NCI-H446 treated with DMSO at 0.1 percent for 48 hours (cell line): ENCODE measurements at places on chromosomes 3 and 15.

GRCh38 chr3:123282461-123282860 is 80.7 kb downstream of the SEC22A start:
- DNase-seq, result no peak

DNA sequence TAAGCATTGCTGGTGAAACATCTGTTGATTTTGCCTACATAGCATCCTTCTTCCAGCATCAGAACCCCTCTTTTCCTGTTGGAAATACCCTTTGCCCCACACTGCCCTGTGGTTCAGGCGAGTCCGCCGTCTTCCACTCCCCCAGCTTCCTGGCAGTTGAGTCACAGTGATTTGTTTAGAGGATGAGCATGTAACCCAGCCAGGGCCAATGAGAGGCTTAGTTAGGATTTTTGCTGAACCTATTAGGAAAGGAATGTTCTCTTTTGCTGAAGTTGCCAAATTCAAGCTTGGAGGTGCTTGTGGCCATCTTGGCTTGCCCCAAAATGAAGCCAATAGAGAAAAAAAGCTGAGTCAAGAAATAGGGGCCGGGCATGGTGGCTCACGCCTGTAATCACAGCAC is 19.0 kb upstream of the MEX3B start:
- no peak for DNase-seq

- no peak for DNase-seq
Observed at GRCh38 chr3:98038286-98038685, 3.2 kb upstream of the GABRR3 start.

DNA sequence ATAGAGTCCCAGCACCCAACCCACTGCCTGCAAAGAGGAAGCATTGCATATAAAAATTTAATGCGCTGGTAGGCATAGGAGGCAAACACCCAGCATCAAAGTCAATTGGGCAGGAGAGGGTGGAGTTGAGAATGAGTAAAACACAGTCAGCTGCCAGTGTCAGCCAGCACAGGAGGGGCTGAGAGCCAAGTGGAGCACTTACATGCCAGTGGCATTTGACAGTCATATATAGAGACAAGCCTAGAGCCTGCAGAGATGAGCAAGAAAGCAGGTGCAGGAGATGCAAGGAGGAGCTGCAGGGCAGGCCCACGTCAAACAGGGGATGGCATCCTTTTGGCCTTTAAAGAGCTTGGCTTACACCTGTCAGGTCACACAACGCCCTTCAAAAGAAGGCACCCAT is 27.6 kb upstream of the ZFAND6 start:
- peak; percentile 16 for DNase-seq

DNA sequence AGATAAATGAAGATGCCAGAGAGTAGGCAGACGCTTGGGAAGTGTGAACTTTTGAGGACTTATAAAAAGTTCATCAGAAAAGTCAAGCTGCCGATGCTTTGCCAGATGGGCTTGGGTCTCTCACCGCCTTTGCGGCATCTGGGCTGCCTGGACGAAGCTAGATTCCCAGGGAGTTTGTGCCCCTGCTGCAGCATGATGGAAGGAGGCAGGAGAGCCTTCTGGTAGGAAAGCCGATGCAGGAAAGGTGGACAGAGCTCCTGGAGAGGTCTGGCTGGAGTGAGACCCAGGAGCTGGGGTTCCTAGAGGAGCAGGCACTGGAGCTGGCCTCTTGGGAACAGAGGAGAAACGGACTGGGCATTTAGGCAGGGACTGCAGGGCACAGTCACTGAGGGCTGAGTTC is 51.9 kb upstream of the ATP2B2 start:
- no peak for DNase-seq

DNA sequence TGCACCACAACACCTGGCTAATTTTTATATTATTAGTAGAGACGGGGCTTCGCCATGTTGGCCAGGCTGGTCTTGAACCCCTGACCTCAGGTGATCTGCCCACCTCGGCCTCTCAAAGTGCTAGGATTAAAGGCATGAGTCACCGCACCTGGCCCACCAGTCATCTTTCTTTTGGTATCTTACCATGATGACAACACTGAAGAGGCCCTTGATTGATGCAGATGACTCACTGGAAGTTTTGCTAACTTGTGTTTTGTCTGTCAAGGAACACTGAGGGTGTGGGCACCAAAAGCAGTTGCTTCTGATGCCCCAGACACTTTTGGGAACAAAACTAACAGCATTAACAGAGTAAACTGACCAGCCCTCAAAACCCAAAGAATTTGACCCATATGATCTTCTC is 88.3 kb downstream of the MYO5A start:
- DNase-seq, result no peak

GRCh38 chr3:140164922-140165590 is 230.1 kb downstream of the CLSTN2 start:
- DNase-seq, result peak; percentile 92

DNA sequence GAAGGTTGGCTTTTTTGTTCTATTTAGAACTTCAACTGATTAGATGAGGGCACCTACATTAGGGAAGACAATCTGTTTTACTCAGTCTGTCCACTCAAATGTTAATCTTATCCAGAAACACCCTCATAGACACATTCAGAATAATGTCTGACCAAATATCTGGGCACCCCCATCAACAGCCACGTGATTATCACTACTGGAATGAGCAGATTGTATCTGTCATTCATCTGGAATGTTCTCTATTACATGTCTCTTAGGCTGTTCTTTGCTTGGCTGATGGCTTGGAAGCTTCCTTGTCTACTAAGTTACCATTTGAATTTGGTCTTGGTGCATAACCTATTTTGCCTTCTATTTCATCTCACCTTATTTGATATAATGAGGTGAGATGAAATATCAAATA is 15.7 kb upstream of the LRRC58 start:
- DNase-seq, result no peak

GRCh38 chr15:83219026-83219425 is 11.4 kb upstream of the HDGFL3 start:
- DNase-seq, result no peak

GRCh38 chr15:25971053-25971452 is 107.9 kb upstream of the ATP10A start:
- no peak for DNase-seq

GRCh38 chr3:61989681-61990080 is 383.7 kb downstream of the FEZF2 start:
- no peak for DNase-seq

DNA sequence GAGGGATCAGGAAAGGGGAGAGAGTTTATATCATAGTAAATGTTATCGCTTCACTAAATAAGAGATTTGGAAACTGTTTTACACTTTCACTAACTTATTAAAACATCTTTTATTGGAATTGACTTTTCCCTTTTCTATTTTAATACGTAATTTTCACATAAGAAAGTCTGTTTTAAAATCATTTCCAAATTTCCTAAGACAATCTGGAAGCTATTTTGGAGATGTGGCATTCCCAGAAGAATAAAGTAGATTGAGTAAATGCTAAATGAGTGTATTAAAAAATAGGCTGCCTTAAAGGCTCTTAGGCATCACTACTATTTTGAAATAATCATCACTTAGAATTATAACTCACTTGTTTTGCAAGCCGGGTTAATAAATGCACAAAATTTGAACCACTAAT is 763.5 kb downstream of the EDEM1 start:
- no peak for DNase-seq

DNA sequence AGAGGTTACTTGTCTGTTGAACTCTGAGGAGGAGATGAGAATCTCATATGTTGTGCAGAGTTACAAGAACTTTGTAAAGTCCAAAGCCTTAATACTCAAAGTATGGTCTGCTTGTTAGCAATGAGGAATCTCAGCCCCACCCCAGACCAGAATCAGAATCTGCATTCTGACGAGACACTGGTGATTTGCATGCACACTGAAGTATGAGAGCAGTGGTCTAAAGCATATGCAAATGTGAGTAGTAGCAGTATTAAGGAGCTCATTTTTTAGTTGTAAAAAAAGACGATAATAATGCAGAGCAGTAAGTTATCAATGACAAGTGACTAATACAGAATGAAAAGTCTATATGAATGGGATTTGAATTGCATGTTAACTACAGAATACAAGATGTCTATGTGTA is 327.7 kb downstream of the RYR3 start:
- no peak for DNase-seq

GRCh38 chr15:38631119-38632075 is 66.8 kb upstream of the RASGRP1 start:
- no peak for DNase-seq

- DNase-seq, result no peak
Observed at GRCh38 chr3:12990781-12991480, 82.3 kb downstream of the IQSEC1 start.

GRCh38 chr3:56547486-56547885 is 9.5 kb upstream of the CCDC66 start:
- no peak for DNase-seq

DNA sequence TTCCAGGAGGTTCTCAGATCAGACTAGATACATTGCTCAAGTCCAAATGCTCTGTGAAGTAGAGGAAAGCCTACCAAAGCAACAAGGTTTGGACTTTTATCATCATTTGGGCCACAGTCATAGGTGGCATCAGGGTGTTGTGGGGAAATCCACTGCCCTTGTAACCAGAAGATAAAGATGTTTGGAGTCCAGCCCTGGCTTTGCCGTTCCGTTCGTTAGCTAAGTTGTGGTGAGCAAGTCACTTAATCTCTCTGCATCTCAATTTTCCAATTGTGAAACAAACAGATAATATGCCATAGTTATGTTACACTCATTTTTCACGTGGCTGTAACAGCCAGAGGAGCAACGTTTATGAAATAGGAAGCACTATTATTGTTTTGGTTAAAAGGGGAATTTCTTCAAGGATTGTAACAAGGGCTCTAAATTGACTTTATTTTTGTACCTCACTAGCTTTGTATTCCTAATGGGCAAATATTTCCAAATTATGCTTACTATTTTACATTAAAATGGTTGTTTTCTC is 125.6 kb downstream of the CD47 start:
- DNase-seq, result no peak

- no peak for DNase-seq
Observed at GRCh38 chr15:56968256-56968655, 49.8 kb downstream of the TCF12 start.

- DNase-seq, result no peak
Observed at GRCh38 chr15:62240121-62241096, 75.3 kb upstream of the C2CD4B start.

GRCh38 chr3:143016321-143016972 is 15.1 kb downstream of the U2SURP start:
- DNase-seq, result no peak

DNA sequence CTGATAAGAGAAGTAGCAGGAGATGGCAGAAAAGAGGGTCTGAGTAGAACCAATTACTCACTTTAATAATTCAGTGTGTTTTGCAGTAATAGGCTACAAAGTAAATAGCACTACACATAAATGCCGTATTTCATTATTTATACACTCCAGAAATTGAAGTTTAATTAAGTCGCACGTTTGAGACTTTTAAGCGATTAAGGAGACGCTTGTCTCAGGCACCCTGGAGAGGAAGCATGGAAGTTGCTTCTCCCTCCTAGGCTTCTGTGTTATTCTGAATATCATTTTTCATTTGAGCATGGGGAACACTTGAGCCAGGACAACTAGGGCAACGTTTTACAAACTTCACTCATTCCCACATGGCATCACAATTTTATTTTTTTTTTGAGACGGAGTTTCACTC is 12.2 kb downstream of the GXYLT2 start:
- DNase-seq, result no peak

GRCh38 chr3:126959921-126960603 is 22.9 kb upstream of the PLXNA1 start:
- no peak for DNase-seq

- no peak for DNase-seq
Observed at GRCh38 chr3:23740517-23740965, 65.2 kb upstream of the UBE2E1 start.

DNA sequence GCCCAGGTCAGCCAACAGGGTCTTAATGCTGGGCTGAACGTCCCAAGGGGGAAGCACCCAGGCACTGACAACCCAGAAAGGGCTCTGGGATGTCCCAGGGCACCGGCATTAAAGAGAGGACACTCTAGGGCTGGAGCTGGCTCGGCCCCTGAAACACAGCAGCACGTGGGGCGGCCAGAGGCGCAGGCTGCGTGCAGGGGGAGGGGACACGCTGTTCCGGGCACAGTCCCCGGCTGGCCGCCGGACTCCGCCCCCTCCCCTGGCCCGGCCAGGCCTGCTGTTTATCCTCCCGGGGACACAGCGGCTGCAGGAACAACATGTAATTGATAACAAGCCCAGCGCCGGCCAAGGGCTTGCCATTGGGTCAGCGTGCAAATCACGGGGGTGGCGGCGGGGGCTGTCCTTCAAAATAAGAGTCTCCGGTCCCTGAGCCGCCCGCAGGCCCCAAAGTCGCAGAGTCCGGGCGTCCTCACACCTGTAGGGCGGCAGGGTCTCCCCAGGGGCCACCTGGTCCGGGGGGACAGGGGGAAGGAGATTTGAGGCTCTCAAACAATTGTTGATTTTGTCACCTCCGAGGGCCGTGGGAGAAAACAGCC is 1.3 kb downstream of the KLF15 start:
- no peak for DNase-seq

DNA sequence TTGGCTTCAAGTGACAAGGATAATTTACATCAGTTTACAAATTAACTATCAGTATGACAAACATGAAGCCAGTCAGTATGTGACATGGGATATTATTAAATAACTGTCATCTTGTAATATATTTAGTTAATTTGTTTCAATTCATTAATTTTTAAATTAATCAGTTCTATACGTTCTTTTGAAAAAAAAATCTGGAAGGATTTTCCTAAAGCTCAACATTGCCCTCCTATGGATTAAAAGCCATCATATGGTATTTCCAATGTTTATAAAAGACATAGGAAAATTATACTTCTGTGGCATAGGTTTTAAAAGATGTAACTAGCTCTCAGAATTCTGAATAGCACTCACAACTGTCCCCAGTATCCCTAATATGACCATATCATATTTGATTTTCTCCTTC is 134.4 kb downstream of the PLOD2 start:
- no peak for DNase-seq

- no peak for DNase-seq
Observed at GRCh38 chr3:183560607-183561006, 5.1 kb upstream of the KLHL6 start.

DNA sequence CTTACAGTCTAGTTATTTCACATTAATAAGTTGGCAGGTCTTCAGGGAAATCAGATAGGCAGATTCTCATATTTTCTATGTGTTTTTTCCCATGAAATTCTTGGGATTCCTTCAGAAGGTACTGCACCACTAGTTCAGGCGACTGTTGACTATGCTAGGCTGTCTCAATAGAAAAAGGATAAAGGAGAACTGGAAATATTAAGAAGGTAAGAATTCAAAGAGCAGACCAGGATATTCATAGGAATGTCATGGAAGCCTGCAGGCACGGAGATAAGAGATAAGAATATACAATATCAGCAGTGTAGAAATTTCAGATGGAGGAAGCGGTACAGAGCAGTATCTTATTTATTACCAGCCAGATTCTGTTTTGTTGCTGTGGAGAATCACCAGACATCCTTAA is 432.1 kb upstream of the MDFIC2 start:
- no peak for DNase-seq

GRCh38 chr3:18070231-18070630 is 327.8 kb upstream of the TBC1D5 start:
- DNase-seq, result no peak

- DNase-seq, result no peak
Observed at GRCh38 chr15:70264014-70264582, 166.4 kb upstream of the TLE3 start.

- DNase-seq, result no peak
Observed at GRCh38 chr3:38318766-38319671, 27.6 kb upstream of the XYLB start.
